ENCODE measurements at places on chromosomes 12 and 14.

- DNase-seq: no peak
These were observed 146.8 kb downstream of the CHST11 start for GRCh38 chr12:104603545-104603973.

GRCh38 chr12:116964054-116965050 lies 53.6 kb downstream of the FBXW8 start:
- no peak for DNase-seq

- DNase-seq: no peak
These were observed 69.4 kb downstream of the PLEKHG3 start for GRCh38 chr14:64773577-64773976.

DNA sequence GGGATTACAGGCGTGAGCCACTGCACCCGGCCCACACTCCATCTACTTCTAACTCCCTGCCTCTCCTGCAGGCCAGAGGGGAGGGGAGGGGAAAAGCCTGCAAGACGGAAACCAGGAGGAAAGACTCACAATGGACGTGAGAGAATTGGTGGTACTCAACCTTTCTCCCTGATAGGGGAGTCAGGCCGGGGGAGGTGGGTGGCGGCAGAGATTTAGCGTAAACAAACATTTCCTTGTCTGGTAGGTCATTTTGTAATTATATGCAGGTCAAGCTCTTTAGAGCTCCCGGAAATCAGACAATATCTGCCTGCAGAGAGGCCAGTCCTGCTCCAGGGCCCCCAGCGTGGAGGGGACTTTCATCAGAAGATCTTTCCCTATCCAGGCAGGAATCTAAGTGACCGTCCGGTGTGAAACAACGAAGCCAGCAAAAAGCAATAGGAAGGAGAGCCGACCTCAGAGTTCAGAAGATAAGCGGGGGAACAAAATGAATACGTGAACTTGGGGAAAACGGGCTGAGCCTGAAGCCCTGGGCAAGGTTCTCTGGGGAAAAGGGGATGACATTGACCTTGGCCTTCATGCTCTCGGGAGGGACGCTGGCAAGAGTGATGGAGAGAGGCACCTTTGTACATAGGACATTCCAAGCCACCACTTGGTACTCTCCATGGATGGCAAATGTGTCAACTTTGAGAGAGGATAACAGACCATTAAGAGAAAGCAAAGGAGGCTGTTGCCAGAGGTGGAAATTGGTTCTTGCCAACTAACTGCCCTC lies 62.3 kb downstream of the SPRING1 start:
- DNase-seq: no peak

DNA sequence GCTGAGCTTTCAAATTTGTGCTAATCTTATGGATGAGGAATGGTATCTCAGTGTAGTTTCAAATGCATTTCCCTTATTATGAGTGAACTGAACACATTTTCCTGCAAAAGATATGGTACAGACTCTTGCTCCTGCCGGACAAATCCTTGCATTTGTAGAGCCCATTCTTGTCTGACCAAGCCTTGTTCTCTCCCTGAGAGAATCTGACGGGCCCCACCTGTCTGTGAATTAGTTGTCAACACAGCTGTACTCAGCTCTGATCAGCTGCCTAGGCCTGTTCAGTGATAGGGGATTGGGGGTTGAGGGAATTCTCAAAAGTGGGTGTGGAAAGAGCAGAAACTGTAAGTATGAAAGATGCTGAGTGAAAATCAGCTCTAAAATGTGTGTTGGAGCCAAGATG lies 42.8 kb upstream of the SCN8A start:
- DNase-seq: no peak

- no peak for DNase-seq
These were observed 297.1 kb downstream of the PDZRN4 start for GRCh38 chr12:41485203-41485602.

GRCh38 chr12:80857311-80857710 lies 80.4 kb downstream of the LIN7A start:
- no peak for DNase-seq

GRCh38 chr14:99481745-99482099 lies 513 bp downstream of the CCNK start:
- no peak for DNase-seq

- DNase-seq: no peak
These were observed 81.6 kb downstream of the PLEKHG7 start for GRCh38 chr12:92784356-92784755.

DNA sequence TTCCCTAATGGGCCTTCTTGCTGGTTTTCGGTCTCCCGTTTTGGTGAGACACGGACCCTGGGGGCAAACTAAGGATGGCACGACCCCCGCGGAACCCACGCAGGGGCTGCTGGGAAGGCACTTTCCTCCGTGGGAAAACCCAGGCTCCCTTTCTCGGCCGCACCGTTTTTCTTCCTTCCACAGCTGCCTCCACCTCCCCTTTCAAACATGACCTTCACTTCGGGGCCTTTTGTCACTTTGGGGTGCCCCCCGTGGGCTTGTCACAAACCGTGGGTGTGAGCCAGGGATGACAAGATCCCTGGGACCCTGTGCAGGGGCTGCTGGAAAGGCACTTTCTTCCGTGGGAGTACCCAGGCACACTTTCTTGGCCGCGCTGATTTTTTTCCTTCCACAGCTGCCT lies 268.7 kb downstream of the ALG10 start:
- no peak for DNase-seq

DNA sequence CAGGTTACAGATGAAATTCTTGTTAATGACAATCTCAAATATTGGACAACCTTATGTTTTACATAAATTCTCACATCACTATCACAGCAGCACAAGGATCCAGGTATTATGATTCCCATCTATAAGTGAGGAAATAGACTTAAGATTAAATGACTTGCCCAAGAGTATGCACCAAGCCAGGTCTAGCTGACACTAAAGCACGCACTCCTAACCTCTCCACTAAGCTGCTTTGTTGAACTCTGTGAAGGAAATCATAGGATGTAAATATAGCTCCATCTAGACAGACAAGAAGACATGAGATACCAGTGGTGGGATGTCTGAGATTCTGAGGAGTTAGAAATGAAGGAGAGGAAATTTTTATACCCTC lies 87.9 kb downstream of the PHLDA1 start:
- DNase-seq: no peak

DNA sequence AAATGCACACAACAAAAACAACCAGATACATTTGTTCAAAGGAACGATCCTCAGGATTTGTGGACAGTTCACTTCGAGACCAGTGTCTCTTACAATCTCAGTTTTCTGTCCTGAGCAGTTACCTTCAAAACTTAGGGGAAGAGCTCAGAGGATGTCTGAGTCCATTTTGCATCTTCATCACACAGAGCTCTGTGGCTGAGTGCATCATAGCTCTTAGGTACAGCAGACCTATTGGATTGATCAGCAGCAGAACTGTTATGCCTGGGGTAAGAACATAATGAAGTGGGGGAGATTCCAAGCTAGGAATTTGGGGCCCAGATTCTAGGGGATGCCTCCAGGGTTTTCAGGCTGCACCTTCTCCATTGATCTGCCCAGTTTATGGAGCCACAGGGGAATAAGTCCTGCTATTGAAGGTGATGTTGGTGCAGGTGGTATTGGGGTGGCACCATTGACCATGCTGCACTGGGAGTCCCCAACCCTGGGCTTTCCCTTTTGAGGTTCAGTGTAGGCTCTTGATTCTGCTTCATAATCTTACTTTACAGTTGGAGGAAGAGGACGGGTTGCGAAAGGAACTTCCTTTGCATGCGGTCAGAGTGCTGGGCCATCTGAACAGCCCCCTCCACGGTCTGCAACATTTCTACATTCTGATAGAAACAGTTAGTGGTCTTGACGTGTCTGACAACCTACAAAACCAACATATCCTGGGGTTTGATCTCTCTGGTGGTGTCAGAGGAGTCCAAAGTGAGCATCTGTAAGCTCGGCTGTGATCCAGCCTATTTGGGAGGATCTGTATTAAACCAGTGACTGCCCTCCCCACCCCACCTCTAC lies 112.8 kb downstream of the CHST11 start:
- peak; percentile 22 for DNase-seq

DNA sequence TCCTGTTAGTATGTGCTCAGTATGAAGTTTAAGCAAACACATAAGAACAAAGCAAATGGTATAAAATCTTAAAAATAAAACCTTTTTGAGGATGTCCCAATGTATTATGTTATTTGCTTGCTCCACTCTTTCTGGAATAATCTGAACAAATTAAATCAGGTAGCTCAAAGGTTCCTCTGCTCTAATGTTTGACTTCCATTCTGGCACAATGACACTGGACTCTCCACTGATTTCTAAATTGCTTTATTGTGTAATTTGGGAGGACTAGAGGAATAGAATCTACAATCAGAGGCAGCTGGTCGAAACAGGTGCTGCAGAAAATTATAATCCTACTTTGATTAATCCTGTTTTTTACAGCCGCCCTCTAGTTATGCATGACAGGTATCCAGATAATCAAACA lies 523.7 kb upstream of the FOXG1 start:
- no peak for DNase-seq

GRCh38 chr12:50764286-50765094 lies 589 bp downstream of the ATF1 start:
- peak; percentile 58 for DNase-seq

DNA sequence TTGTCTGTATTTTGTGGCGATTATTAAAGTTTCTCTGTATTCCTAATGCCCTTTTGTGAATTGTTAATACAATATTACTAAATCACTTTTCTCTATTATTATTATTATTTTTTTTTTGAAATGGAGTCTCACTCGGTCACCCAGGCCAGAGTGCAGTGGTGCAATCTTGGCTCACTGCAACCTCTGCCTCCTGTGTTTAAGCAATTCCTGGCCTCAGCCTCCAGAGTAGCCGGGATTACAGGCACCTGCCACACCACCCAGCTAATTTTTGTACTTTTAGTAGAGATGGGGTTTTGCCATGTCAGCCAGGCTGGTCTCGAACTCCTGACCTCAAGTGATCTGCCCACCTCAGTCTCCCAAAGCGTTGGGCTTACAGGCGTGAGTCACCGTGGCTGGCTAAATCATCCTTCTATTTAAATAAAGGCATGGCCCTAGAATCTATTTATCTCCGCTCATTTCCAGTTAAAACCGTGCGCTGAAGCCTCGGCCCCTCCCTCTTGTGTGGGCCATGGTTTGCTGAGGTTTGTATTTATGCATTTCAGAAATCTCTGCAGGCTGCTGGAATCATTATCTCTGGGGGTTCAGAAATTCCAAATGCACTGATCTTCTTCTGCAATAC lies 1136.4 kb upstream of the TMEM132C start:
- DNase-seq: no peak

DNA sequence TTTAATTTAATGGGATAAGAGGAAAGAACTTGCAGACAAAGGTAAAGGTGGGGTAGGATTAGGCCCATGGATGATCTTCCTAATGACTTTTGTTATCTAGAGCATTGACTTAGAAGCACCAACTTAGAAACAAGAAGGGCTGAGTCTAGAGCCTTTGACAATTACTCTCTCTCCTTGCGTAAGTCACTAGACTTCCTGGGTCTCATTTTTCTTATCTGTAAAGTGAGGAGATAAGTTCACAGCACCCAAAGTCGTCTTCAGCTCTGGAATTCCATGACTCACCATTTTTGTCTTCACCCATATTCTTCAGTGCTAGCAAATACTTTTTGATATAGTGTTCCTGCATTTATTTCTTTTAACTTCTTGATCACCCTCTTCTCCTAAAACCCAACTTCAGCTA lies 75.7 kb downstream of the SSPN start:
- no peak for DNase-seq

- DNase-seq: no peak
These were observed 50.1 kb downstream of the SLC25A21 start for GRCh38 chr14:37122288-37122687.

DNA sequence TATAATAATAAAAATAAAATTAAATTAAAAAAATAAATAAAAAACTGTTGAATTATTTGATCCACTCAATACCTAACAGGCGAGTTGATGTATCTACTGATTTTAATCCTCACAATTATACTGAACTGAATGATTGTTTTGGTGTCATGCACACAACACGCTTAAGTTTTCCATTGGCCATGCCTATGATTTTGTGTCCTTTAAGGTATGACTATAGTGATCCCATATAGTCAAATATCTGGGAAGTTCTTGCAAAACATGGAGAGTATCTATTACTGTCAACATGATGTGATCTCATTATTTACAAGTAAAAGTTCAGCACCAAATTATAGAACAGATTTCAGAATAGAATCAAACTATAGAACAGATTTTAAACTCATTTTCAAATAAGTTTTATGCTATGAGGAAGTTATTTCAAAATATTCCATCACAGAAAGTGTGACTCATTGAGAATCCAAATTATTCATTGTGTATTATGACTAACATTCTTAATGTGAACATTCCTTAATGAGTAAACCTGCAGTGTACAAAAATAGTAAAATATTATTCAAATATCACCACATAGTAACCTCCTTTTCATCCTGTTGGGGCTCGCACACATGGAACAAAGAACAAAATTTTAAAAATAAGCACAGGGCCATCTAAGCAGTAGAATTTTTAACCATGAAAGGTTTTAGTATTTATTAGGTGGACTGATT lies 190.4 kb downstream of the SLC25A21 start:
- DNase-seq: no peak

DNA sequence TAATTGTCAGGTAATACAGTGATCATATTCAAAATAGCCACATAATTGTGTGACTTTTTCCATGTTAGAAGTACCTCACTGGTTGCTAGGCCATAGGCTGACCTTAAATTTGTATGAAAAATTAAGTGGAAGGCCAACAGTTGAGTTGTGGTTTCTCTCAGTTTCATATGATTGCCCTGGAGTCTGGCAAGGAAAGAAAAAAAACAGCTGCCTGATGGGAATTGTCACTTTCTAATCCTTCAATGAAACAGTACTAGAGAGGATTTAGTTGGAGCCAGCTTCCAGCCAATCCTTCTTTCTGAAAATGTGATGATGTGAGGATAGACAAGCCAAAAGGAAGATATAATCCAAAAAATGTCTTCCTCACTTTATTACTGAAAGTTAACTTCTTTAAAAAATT lies 113.6 kb downstream of the ALX1 start:
- DNase-seq: no peak

DNA sequence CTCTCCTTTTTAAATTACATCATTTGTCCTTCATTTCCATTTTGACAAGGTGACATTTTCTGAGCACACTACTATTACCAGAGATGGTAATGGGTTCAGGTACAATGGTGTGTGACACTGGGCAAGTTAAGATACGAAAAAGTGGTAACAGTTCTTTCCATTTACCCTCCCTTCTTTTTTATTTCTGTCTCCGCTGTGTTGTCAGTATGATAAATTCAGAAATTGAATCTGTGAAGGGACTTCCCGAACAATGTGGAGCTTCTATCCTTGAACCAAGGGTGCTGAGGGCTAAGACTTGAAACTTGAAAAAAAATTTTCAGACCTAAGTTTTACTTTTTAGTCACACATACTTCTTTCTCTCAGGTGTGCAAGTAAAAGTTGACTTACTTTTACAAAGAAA lies 103.7 kb downstream of the ERC1 start:
- no peak for DNase-seq

- no peak for DNase-seq
These were observed 1.2 kb upstream of the MED13L start for GRCh38 chr12:116278667-116279066.

GRCh38 chr14:75504411-75504810 lies 17.9 kb upstream of the BATF start:
- no peak for DNase-seq

- no peak for DNase-seq
These were observed 7.2 kb upstream of the SH2B3 start for GRCh38 chr12:111398530-111398929.

Data from stimulated activated CD4-positive, alpha-beta T cell treated with anti-CD3 and anti-CD28 coated beads, TNF-alpha, amount 100 ng/mL, for 24 hours (primary cell).